ENCODE measurements at places on chromosomes 4 and X. TPM values are rescaled to one million over a fixed set of nuclear protein-coding genes. Genes with fewer than 3 reads are reported as not detected.

GRCh38 chr4:6641164-6641970 is 882 bp downstream of the MRFAP1 start:
- DNase-seq: no peak

SYTL4 gene
- 4.8 TPM for total RNA-seq

DNA sequence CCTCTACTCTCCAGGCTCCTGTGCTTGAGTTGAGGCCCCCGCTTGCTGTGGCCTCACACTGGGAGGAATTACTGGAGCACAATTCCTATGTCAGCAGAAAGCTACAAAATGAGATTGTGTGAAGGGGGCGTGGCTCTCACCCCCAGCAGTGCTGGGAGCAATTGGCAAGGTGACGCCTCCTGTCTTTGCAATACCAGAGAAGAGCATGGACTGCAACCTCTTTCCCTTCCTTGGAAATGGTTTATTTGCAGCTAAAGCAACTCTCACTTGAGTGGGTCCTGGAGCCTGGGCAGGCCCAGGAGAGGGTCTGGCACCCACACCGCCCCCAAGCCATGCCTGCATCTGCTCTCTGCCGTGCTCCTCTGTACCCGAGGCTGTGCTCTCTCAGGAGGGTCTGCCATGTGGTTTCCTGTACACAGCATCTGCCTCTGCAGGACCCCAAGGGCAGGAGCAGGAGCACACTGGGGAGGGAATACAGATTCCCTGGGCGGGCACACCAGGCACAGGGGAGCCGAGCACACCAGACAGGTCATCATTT is 32.9 kb upstream of the HGFAC start:
- no peak for DNase-seq

SYTL5 gene
- total RNA-seq: not detected

DNA sequence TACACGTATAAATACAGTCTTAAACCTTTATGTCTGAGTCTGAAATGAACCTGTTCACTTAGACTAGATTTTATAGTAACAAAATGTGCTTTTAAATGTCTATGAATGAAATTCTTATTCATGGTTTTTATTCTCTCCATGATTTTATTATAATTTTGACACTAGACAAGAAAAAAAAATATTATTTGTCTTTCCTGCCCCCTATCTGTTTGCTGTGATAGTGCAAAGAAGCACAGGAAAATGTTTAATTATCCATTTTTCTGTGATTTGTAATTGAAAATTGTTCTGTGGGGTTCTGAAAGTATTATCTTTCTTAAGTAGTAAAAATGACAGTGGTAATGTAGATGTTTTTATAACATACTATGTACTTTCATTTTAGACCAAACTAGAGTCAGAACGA is 52.0 kb downstream of the INTS6L start:
- DNase-seq: no peak

- DNase-seq: no peak
Measured at GRCh38 chrX:124256629-124257380, 75.7 kb upstream of the TEX13D start.

PPP4R3C gene
- not detected for total RNA-seq

- DNase-seq: no peak
Measured at GRCh38 chr4:113958766-113959538, 20.5 kb downstream of the ARSJ start.

- DNase-seq: no peak
Measured at GRCh38 chr4:84937381-84937977, 29.0 kb downstream of the WDFY3 start.

DNAAF6 gene
- total RNA-seq: not detected

- DNase-seq: no peak
Measured at GRCh38 chr4:119971431-119972084, 95.1 kb downstream of the MAD2L1 start.

- DNase-seq: no peak
Measured at GRCh38 chr4:139800082-139800481, 134.5 kb downstream of the MGST2 start.

DCAF8L2 gene
- total RNA-seq: not detected

MGARP gene
- 4.3 TPM for total RNA-seq

- no peak for DNase-seq
Measured at GRCh38 chr4:155529272-155529671, 137.4 kb upstream of the GUCY1A1 start.

SMARCA5 gene
- total RNA-seq: 23.4 TPM

DNA sequence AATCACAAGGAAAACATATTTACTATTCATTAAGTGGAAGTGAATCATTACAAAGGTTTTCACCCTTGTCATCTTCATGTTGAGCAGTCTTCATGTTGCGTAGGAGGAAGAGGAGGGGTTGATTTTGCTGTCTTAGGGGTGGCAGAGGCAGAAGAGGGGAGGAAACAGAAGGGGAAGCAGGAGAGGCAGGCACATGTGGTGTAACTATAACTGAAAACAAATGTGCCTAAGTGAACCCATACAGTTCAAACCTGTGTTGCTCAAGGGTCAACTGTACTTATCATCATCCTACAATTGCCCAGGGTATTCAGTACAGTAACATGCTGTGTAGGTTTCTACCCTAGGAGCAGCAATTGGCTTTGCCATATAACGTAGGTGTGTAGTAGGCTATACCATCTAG is 47.2 kb downstream of the SYNPO2 start:
- no peak for DNase-seq

GRCh38 chr4:118758293-118758692 is 73.1 kb downstream of the METTL14 start:
- no peak for DNase-seq

GRCh38 chr4:54625391-54625790 is 32.4 kb upstream of the KIT start:
- no peak for DNase-seq

DNA sequence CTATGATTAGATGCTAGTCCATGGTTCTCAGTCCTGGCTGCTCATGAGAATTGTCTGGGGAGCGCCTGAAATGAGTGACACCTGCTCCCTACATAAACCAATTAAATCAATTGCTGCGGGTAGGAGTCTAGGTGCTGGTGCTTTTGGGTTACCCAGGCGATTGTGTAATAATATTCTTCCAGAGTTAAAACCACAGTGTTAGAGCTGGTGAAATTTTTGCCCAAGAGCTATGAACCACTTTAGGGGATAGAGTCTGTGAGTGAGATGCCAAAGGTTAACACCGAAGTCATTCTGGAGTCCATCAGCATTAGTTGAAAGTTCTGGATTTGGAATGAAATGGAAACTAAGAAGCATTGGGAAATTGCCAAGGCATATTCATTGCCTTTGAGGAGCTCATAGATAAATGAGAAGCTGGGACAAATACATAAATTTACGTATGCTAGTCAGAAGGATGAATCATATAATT is 15.3 kb downstream of the PDK3 start:
- no peak for DNase-seq

GRCh38 chr4:8032381-8032780 is 92.7 kb upstream of the AFAP1 start:
- no peak for DNase-seq

TMEM271 gene
- total RNA-seq: not detected

DNA sequence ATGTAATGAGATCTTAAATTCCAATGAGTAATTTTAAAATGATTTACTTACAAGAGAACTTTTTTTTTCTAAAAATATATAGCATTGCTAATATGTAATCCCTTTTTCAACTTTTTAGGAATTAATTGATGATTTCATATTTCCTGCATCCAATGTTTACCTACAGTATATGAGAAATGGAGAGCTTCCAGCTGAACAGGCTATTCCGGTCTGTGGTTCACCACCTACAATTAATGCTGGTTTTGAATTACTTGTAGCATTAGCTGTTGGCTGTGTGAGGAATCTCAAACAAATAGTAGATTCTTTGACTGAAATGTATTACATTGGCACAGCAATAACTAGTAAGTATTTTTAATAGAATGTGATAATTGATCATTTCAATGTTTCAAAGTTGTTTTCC is 113.2 kb downstream of the USP9X start:
- DNase-seq: no peak

DNA sequence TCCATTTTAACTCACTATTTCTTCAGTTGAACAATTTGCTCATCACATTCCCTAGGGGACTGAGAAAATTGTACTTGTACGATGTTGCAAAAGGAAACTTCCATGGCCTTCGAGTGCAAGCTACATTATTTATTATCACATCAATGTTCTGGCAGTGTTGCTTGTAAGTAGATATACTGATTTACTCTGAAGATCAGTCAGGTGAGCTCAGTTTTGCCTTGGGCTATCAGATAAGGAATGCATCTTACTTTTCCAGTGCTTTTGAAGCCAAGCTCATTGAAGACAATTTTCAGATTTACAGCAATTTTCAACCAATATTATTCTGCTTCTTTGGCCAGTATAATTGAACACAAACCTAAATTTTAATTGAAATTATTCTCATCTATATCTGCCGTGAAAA is 1296.9 kb downstream of the RAPGEF2 start:
- DNase-seq: no peak

GAGE12E gene
- not detected for total RNA-seq

DNA sequence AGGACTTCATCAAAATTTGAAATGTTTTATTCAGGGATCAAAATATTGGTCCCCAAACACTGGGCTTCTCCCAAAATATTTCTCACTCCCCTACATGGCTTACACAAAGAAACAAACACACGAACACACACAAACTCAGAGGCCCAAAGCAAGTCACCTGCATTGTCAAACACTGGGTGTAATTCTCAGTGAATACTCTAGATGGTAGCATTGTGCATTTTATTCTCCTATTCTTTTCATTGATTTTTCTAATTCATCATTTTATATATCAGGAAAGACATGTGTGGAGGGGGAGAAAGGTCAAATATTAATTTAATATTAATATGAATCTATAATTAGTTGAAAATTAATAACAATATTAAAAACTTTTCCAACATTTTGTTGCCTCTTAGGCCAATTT is 72.3 kb upstream of the TNMD start:
- DNase-seq: no peak

DNA sequence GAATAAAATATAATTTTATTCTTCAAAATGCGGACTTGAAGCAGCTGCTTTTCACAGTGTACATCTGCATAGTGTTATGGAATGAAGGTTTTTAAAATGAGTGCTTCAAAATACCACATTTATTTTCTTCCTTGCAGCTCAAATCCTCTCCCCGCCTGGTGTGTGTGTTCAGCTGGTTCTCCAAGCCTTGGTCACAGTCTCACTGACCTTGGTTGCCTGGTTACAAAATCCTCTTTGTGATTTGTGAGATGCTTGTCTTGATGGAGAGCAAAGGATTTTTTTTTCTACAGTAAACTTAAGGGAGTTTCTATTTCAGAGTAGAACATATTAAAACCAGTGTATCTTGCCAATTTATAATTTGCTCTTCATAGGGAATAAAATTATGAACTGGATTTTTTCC is 139.2 kb downstream of the PCDH18 start:
- no peak for DNase-seq

DNA sequence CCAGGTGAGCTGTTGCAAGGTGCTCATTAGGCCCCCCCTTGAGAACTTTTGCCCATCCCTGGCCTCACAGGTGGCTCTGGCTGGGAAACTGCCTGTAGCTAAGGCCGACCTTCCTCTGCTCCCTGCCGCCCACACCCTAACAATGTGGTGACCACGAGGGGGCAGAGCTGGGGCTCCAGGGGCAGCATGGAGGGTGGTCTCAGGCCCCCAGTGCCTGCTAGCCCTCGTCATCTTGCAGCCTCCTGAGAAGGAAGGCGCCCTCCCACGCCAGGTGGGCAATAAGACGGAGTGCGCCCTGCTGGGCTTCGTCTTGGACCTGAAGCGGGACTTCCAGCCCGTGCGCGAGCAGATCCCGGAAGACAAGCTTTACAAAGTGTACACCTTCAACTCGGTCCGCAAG is 32.4 kb downstream of the ATP2B3 start:
- DNase-seq: no peak

DNA sequence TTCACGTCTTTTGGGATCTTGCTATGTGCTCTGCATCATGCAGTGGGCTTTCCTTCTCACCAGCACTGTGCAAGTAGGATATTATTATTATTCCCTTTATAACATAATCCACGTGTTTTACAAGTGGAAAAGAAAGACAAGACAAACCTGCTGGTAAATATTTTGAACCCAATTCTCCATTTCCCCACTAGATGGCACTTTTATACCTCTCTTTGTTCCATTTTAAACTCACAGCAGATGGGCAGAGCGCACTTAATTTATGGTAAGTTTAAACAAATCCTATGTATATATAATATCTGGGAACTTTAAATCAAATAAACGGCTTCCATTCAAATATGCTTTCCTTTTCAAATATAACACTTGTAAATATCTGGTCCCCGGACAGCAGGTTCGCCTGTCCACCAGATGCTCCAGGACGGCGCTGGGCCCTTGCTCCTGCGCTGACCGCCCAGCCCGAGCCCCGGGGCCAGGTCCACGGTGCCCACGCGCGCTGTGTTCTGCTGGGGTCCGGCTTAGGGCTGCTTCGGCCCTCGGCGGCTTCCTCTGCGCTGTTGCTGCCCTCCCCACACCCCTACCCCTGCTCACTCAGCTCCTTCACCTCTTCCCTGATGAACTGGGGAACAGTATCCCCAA is 31.1 kb downstream of the F11 start:
- DNase-seq: no peak

RS1 gene
- total RNA-seq: not detected

GRCh38 chr4:117637347-117637746 is 396.9 kb upstream of the NDST3 start:
- no peak for DNase-seq

DNA sequence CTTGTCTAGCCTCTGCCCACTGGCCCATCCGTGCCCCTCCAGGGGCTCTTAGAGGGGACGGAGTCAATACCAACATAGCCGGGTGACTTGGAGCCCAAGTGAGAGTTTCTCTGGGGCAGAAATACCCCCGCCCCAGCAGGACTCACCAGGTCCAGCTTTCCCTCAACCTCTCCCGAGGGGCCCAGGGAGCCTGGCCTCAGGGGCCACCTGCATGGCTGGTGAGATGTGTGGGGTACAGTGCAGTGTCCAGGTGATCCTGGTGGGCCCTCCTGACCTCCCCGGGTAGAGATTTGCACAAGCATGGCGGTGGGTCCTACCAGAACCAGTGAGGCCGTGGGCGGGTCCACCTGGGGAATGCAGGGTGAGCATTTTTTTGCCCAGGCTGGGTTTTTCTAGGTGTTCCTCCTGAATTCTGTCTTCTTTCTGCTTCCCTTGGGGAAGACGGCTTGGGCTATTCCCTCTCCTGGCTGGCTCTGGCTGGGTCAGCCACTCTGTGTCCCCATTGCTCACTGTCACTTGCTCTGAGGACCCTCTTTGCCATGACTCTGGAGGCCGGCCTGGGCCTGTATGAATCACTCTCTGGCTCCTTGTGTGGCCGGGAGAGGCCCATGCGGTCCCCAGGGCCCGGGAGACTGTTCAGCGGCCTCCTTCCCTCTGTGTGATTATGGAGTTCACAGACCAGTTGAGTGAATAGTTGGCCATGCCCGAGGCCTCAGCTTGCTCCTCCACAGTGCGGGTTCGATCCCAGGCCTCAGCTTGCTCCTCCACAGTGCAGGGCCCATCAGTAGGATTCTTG is 71.0 kb upstream of the NKX1-1 start:
- DNase-seq: no peak

- DNase-seq: no peak
Measured at GRCh38 chrX:37755025-37755424, 24.8 kb upstream of the CYBB start.
